Uterine smooth muscle cell (primary cell): ENCODE measurements at places on chromosomes 13 and 19. TPM values are rescaled to one million over a fixed set of nuclear protein-coding genes. Genes with fewer than 3 reads are reported as not detected.

The C1QTNF9 gene
- total RNA-seq, result under 0.01 TPM in 1 of 2 replicates, not detected in the other

The GRK1 gene
- total RNA-seq, result 0.11 TPM in 1 of 2 replicates, not detected in the other

The DNAAF3 gene
- total RNA-seq, result 0.33 and 0.75 TPM in 2 replicates

The SIAH3 gene
- total RNA-seq, result under 0.01 TPM in 2 replicates

The ETFB gene
- 130 and 137 TPM in 2 replicates for total RNA-seq

The VRK3 gene
- total RNA-seq, result 23.0 and 26.5 TPM in 2 replicates

The PCDH17 gene
- total RNA-seq, result not detected in 2 replicates

The SERP2 gene
- total RNA-seq, result 6.9 and 7.9 TPM in 2 replicates

The IGSF23 gene
- total RNA-seq, result not detected in 2 replicates

The TEX101 gene
- not detected in 2 replicates for total RNA-seq

The GIPC3 gene
- under 0.01 TPM in 1 of 2 replicates, not detected in the other for total RNA-seq

The ZNF83 gene
- total RNA-seq, result 51.6 and 66.4 TPM in 2 replicates

The PALM3 gene
- 0.55 and 0.87 TPM in 2 replicates for total RNA-seq

The LMTK3 gene
- under 0.01 and 0.37 TPM in 2 replicates for total RNA-seq

The EFNB2 gene
- 2.2 and 4.1 TPM in 2 replicates for total RNA-seq

The SGCG gene
- total RNA-seq, result 0.22 and 0.75 TPM in 2 replicates

The GPC5 gene
- 0.11 and 0.25 TPM in 2 replicates for total RNA-seq

The GNG8 gene
- not detected in 2 replicates for total RNA-seq

The URAD gene
- total RNA-seq, result not detected in 2 replicates

The BBC3 gene
- total RNA-seq, result 12.2 and 27.0 TPM in 2 replicates

The ILF3 gene
- total RNA-seq, result 111 and 172 TPM in 2 replicates

The TNFAIP8L1 gene
- 3.4 and 6.5 TPM in 2 replicates for total RNA-seq
